ENCODE measurements at places on chromosomes 7 and 10.

GRCh38 chr10:62511238-62511637 is 137.1 kb downstream of the ZNF365 start:
- no peak for DNase-seq

- no peak for DNase-seq
These were observed 34.4 kb upstream of the DYNC1I1 start for GRCh38 chr7:95737828-95738505.

- peak; percentile 74 for DNase-seq
These were observed 29.0 kb downstream of the GSTO2 start for GRCh38 chr10:104297697-104298660.

DNA sequence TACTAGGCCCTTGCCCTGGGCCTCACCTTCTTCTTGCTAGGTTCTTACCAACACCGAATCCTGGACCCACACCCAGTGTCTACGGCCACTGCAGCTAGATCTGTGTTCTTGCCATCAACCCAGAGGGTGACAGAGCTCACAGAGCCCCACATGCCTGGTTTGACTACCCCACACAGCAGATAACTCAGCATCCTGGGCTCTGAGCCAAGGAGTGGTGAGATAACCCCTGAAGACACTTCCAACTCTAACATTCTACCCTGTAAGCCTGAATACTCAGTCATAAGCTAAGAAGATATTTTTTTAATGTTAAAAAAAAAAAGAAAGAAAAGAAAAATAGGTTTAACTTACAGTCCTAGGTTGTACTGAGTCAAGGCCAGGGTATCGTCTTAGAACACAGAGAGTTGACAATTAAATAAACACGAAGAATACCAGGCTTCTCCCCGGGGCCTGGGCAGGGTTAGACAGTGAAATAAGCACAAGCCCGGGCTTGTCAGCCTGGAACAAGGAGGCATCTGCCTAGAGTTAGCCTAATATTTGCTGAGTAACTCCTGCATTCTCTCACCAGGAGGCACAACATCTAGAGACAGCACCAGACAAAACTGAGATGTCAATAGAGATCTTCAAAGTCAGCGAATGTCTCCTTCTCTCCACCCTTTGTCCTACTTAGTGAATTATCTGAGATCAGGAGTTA is 556.5 kb upstream of the LRRN3 start:
- DNase-seq, result no peak

GRCh38 chr7:140876519-140877248 is 48.0 kb downstream of the BRAF start:
- DNase-seq, result peak; percentile 60

DNA sequence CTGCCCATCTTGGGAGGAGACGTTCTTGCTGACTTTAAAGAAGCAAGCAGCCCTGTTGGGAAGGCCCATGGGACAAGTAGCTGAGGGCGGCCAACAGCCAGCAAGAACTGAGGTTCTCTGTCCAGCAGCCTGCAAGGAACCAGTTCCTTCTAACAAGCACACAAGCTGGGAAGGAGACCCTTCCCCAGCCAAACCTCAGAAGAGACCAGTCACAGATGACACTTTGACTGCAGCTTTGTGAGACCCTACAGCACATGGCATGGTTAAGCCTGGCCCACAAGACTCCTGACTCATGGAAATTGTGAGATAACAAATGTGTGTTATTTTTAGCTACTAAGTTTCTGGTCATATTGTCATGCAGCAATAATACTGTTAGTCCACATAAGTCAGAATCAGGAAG is 99.9 kb downstream of the PRLHR start:
- DNase-seq, result no peak

- DNase-seq, result no peak
These were observed 87.4 kb upstream of the DDC start for GRCh38 chr7:50652400-50653125.

DNA sequence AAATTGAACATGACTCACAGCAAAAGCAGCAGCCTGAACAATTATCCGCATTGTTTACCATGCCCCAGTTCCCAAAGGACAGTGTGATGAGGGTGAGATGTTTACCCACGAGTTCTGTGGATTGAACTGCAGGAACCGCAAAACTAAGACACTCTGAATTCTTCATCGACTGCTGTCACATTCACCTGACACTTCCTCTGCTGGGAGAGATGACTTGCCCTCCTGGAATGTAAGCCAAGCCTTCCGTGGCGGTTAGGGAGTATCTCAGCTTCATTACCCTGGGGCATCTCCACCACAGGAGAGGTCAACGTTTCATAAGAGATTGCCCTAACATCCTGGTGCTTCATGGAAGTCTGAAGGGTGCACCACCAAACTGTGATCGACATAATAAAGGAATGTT is 374.6 kb upstream of the ADARB2 start:
- peak; percentile 32 for DNase-seq

DNA sequence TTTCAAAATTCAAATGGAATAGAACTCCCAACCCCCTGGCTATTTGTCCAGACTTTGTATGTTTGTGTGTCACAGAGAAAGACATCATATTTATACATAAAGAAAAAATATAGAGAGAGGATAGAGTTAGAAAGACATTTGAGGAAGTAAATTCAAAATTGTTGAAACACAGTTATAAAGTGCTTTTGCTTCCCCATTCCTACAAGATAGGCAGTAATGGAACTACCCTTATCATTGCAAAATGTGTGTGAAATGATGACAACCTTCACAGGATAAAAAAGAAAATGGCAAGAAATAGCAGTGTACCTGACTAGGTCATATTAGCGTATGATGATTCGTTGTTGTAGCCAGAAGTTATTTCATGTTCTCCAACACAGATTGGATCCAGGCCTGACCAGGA is 63.1 kb downstream of the FZD1 start:
- DNase-seq, result no peak

DNA sequence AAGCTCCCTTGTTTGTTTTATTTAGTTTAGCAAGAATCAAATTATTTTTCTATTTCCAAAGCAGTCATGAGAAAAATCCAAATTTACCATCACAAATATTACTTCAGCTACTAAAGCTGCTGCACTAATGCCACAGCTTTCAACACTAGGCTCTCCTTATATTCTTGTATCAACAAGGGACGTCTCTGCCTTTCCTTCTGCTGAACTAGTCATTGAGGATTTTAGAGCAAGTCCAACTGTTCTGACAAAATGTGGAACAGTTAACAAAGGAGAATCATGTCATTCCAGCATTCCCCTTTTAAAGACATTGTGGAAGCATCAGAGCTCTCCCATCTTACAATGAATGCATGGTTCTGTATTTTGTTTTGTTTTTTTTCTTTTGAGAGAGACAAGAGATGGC is 28.6 kb downstream of the FAM13C start:
- DNase-seq, result no peak

DNA sequence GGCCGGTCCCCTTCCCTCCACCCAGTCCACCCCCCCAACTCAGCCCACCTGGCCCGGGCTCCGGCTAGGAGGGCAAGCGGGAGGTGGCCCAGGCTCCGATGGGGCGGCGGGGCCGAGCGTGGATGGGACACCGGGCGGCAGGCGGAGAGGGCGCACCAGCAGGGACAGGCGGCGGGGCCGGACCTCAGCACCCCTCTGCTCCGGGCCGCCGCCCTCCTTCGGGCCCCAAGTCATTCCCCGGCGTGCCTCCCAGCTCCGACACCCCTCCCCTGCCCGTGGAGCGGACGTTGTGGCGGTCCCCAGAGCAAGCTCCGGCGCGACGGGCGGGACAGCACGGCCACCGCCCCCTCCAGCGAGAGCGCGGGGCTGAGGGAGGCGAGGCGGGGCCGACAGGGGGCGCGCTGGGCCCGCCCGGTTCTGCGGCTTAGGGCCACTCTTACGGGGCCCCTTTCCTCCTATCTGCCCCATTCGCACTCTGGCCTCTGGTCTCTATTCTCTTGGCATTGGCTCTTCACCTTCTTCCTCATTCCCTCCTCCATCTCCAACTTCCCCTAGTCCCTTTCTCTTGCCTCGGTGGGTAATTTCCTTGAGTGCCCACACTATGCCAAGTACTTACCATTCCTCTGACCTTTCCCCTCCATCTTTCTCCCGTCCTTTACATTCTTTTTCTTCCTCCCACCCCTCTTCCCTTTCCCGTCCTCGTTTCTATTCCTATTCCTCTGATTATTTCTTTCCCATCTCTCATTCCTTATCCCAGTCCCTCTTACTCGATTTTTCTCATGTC is 701 bp upstream of the GBX1 start:
- no peak for DNase-seq

- DNase-seq, result no peak
These were observed 108.1 kb downstream of the PRKAG2 start for GRCh38 chr7:151768805-151769187.

Data from cardiac fibroblast (primary cell).